ENCODE measurements at places on chromosomes 5 and 9.

- no peak for DNase-seq
Observed at GRCh38 chr5:31725996-31726395, 87.1 kb downstream of the PDZD2 start.

DNA sequence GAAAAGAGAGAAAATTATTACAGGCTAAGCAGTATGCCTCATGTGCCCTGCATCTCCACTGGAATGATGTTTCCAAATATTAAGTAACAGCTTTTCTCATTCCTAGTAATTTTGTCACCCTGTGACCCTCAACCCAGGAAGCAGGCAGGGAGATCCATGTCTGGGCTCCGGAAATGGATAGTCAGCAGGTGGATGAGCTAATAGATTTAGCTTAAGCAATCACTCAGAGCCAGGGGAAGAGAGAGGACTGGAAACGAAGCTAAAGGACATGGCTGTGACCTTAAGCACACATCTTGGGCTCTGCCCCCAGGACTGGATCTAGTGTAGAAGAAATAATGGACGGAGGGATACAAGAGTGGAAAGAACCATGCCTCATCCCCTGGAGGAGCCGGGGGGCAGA is 89.5 kb downstream of the ARSB start:
- DNase-seq = no peak

GRCh38 chr5:59767211-59767605 is 126.3 kb downstream of the PDE4D start:
- DNase-seq = no peak

DNA sequence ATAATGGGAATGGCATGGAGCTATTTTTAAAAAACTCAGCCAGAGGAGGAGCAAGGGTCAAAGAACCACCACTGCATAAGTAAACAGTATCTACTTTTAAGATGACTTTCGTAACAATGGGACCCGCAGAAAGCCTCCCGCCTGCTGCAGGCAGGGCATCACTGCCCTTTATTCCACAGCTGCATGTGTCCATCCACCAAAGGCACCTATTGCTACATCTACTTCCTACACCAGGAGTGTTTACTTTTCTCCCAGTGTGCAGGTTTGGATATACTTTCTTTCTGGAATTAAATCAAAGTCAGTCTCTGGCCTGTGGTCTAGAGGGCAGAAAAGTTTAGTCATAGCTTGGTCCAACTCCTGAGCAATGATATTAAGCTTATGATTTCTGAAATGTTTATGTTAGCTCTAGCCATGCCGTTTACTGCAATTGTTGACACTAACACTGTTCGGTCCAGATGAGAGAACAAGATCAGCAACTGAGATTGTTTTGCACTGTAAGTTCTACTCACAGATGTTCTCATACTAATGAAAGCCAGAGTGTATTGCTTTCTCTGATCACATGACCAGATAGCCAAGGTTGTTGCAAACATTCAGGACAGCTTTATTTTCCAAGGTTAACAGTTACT is 391.5 kb downstream of the FGF10 start:
- no peak for DNase-seq

- DNase-seq = no peak
Observed at GRCh38 chr9:4573634-4574389, 83.5 kb downstream of the SLC1A1 start.

GRCh38 chr9:90870621-90871326 is 69.2 kb downstream of the SYK start:
- no peak for DNase-seq

GRCh38 chr5:95823738-95824609 is 1.4 kb upstream of the GLRX start:
- peak; percentile 88 for DNase-seq

DNA sequence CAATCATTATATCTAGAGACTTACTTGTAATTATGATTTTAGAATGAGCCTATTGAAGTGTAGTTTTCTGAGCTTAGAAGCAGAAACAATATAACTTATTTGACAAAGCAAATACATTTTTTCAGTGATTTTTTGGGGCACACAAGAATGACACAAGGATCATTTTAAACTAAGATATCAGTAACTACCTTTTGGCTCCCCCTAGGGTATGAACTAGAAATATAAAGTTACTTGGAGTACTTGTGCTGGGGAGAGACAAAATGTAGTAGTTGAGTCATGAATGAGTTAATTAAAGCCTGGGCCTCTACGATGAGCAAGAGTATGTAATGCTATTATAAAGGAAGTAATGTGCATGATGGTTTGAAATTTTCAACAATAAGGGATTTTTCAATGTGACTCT is 1244.1 kb upstream of the ACO1 start:
- no peak for DNase-seq

DNA sequence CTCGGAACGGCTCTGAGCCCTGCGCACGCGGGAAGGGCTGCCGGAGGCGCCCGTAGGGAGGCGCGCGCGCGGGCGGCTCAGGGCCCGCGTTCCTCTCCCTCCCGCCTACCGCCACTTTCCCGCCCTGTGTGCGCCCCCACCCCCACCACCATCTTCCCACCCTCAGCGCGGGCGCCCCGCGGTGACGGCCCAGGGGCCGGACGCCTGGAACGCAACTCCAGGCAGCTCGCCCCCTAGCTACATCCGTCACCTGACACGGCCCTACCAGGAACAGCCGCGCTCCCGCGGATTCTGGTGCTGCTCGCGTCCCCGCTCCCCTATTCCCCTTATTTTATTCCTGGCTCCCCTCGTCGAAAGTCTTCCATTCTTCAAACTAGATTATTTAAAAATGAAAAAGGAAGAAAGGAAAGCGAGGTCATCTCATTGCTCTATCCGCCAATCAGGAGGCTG is at the start of gene CDKN2B-AS1:
Gene CDKN2B-AS1, plus strand, starts transcription at position 236 of the 450 bp plus-strand sequence.
- peak; percentile 93 for DNase-seq

DNA sequence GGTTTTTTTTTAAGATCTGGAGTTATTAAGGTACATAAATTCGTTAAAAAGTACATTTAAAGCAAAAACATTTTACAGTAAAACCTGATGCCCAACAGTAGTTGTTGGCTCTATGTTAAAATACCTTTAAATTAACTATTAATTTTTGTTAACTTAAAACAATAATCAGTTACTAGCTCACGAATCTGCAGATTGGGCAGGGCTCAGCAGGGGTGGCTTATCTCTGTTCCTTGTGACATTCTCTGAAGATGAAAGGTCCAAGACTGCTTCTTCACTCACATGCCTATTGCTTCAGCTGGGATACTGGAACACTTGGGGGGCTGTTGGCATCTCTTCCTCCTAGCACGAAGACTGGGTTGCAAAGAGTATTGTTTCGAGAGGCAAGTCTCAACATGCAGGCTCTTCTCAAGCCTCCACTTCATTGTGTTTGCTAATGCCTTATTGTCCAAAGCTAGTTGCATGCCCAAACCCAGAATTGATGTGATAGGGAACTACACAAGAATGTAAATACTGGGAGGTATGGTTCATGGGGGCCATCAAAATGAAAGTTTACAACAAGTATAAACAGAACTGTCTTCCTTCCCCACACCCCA is 46.6 kb downstream of the MAP3K1 start:
- no peak for DNase-seq

DNA sequence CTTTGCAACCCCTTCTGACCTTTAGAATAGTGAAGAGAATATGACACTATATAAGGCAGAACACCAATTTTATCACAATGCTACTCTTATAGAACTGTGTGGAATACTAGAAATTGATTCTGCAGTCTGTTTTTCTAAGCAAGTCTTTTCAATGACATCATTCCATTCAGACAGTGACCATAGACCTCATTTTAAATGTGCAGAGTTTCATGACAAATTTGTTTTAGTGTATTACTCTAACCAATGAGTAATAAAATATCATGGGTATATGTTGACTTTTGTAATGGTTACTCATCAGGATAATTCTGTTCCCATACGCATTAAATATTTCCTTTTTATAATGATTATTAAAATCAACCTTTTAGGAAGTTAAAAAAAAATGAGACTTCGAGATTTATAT is 219.9 kb downstream of the COX7C start:
- DNase-seq = no peak

GRCh38 chr9:93613791-93614190 is 37.4 kb downstream of the PHF2 start:
- DNase-seq = no peak

DNA sequence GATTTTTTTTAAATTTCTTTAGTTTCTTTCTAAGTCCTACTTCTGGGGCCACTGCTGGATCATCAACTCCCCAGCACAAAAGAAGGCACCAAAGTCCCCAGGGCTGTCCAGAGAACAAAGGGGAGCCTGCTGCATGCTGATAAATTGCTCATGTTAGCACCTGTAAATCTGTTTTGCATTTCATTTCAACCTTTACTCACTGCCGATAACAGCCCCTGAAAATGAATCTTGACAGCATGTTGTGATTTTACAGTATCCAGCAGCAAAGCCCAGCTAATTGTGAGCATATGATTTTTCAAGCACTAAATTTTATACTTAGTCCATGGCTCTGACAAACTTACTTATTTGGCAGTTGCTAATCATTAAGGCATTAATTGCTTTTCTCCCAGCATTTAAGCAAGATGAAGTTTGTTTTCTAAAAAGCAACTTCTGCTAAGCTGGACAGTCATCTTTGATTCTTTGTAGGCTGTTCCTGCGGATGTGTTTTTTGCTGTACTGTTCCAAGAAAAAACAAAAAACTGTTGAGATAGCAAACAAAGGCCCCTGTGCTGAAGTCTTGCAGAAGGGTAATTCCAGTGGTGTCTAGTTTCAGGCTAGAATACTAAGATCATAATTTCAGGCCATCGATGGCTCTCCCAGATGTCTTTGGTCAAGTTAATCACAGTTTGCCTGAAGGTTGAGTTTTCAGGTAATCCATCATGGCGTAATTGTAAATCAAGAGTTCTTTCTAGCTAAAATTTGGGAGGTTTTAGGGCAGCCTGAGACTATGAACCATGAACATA is 73.1 kb upstream of the GAS1 start:
- no peak for DNase-seq

DNA sequence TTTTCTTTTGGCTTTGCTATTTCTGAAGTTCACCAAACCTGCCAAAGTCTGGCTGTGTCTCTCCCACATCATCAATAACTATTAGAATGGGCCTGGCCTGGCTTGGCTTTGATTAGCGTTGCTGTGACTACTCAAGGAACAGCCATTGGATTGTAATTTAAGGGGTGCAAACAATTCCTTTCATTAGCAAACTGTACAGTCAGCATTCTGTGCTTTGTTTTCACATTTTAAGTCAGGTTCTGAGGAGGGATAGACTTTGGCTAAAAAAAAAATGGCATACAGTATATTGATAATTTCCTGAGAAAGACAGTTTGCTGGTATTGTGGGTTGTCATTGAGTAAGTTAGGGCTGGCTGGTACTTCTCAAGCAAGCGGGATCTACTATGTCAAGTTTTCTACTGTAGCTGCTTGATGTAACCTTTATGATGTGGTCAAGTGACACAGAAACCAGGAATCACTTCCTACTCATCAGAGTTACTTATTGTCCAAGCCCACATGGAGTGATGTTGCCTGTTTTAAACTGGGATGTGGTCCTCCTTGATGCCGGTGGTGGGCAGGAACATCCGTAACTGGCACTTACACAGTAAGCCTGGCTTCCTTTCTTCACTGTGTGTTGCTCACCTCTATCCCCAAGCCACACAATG is 161.4 kb downstream of the CD180 start:
- DNase-seq = no peak

GRCh38 chr5:126512451-126512850 is 82.6 kb downstream of the ALDH7A1 start:
- no peak for DNase-seq

GRCh38 chr9:14238518-14238917 is 75.4 kb downstream of the NFIB start:
- no peak for DNase-seq

DNA sequence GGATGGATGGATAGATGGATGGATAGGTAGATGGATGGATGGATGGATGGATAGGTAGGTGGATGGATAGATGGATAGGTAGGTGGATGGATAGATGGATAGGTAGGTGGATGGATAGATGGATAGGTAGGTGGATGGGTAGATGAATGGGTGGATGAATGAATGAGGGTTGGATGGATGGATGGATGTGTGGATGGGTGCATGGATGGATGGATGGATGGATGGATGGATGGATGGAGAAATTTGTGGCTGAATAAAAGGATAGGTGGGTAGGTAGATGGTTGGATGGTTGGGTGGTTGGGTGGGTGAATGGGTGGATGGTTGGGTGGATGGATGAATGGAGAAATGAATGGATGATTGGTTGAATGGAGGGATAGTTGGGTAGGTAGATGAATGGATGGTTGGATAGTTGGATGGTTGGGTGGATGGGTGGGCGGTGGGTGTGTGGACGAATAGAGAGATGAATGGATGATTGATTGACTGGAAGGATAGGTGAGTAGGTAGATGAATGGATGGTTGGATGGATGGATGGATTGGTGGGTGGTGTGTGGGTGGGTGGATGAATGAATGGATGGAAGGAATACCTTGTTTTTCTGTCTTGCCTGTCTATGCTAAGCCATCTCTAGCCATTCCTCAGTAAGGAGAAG is 71.0 kb upstream of the ASS1 start:
- DNase-seq = no peak

GRCh38 chr5:84487963-84488362 is 103.3 kb upstream of the EDIL3 start:
- no peak for DNase-seq

GRCh38 chr9:136603216-136603615 is 57.4 kb upstream of the NOTCH1 start:
- no peak for DNase-seq

GRCh38 chr9:86281593-86282076 is 703 bp downstream of the ISCA1 start:
- no peak for DNase-seq

DNA sequence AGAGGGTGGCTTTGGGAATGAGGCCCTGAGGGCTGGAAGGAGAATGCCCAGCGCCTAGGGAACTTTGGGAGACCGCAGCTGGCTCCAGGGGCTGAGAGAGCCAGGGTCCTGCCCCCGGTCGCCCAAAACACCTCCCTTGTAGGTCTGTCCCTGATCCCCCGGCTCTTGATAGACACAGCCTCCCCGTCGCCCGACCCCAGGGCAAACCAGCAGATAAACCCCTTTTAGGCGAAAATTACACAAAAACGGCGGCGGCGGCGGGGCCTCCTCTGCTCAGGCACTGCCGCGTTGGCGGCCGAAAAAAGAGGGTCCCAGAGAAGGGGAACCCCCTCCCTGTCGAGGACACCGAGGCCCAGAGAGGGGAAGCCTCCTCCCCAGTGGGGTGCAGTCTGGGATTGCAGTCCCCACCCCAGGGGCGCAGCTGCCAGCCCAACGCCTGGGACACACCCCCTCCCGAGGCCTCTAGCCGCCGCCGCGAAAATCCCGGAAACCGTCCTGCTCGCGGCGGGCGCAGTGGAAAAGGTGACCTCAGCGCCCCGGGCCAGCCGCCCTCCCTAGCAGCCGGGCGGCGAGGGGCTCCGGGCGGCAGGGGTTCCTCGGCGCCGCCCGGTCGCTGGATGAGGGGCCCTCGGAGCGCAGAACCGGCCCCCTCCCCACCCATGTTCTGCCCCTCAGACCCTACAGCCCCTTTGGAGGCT is 3.1 kb upstream of the BARX1 start:
- no peak for DNase-seq

DNA sequence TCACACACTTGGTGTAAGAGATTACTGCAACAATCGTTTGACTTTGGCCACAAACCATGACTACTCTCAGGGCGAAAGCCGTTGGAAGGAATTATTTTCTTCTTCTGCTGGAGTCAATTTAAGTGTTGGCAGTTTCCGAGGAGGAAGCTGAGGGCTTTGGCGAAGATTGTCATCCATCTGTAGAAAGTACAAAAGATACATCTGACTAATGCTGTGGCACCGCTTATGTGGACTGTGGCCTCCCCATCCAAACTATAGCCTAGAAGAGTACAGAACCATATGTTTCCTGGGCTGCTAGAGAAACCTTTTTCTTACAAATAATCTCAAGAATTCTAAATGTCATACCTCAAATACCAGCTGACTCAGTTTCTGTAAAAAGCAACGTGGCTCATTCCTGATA is 7.4 kb downstream of the MTX3 start:
- no peak for DNase-seq

Measured in spleen (tissue), 13 donors.